DND-41 (cell line): ENCODE measurements at places on chromosomes 7 and 10.

DNA sequence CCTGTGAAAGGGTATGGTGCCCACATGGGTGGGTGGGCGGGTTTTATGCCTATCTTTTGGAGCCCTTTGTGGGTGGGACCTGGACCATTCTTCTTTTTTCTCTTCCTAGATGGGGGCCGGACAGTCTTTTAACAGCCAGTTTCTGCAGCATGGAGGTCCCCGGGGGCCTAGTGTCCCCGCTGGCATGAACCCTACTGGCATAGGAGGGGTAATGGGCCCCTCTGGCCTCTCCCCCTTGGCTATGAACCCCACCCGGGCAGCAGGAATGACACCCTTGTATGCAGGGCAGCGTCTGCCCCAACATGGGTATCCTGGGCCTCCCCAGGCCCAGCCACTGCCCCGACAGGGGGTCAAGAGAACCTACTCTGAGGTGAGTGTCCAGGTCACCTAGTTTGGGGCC lies 9.1 kb downstream of the ZMIZ2 start:
- DNase-seq = no peak

DNA sequence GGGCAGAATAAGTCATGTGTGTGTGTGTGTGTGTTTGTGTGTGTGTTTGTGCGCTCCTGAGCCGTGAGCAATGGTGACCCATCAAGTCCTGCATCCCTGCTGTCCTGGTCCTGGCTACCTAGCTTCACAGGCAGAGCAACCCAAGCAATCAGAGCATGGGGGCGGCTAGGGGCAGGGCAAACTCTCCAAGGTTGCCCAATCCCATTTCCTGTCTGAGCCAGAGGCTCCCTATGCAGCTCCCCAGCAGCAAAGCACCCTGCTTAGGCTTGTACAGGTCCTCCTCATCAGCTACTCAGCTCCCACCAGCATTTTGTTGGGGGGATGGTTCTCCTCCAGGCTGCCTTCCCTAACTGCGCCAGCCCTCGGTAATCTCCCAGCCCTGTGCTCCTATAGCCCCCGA lies 31.1 kb upstream of the CRHR2 start:
- DNase-seq = no peak

DNA sequence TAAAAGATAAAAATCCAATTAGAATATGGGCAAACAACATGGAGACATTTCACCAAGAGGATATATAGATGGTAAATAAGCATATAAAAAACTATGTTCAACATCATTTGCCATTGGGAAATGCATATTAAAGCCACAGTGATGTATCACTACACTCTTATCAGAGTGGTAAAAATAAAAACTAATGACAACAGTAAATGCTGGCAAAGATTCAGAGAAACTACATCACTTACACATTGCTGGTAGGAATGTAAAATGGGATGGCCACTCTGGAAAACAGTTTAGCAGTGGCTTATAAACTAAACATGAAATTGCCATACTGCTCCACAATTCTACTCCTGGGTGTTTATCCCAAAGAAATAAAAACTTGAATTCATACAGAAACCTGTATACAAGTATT lies 59.2 kb downstream of the CROT start:
- DNase-seq = no peak

DNA sequence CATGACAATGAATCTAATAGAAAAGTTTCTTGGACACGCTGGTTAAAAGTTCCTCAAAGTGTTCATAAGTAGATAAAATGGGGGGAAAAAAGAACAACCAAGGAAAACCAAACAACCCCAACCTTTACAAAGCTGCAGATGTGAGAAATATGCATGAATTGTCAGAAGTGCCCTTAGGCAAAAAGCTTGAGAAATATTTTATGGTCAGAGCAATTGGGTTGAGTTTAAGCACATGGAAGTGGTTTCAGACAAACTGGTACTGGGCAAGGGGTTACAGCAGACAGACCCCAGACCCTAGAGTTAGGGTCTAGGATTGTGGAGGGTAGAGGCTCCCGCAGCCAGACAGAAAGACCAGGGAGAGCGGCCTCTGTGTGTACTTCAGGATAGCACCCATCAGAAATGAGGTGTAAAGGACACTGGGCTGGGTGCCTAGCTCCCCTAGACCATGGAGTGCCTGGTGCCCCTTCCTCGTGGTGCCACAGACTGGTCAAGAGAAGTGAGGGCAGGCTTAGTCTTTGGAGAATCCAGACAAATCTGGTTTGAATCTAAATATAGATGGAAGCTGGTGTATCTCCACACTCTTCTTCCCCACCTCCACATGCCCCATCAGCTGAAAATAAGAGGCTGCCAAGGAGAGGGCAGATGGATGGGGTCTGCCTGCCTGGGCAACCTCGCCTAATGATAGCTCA lies 37.3 kb downstream of the PNLIPRP2 start:
- no peak for DNase-seq

DNA sequence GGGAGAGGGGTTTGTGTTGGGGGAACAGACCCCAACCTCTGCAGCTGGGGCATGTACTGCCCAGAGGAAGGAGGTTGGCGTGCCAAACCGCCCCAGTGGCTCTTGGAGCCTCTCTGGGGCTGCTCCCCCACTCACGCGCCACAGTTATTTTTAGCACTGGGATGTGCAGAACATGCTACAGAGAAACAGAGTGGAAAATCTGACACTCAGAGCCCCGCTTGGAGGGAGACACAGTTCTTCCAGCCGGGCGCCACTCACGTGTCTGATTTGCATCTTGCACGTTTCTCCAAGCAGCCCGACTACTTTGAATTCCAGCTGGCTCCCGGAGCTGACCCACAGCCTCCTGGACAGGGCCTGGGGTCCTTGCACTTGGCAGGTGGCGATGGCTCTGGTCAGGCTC lies 182.0 kb downstream of the RPS24 start:
- DNase-seq = no peak

DNA sequence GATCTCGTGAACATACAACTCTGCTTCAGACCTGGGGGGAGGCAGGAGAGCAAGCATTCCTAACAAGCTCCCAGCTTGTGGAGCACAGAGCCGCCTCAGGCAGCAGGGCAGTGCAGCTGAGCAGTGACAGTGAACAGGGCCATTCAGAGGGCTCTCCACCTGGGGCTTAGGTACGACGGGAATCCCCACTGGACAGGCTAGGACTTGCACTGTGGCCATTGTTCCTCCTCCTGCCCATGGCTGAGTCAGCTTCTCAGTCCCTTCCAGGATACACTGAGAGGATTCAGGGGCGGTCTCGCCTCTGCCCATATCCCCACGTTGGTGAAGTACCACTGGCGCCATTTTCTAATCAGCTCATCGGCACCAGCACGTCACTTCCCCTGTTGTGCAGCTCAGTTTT lies 71.1 kb downstream of the FIGNL1 start:
- DNase-seq = no peak

GRCh38 chr7:88771417-88771816 lies 11.9 kb downstream of the ZNF804B start:
- no peak for DNase-seq

DNA sequence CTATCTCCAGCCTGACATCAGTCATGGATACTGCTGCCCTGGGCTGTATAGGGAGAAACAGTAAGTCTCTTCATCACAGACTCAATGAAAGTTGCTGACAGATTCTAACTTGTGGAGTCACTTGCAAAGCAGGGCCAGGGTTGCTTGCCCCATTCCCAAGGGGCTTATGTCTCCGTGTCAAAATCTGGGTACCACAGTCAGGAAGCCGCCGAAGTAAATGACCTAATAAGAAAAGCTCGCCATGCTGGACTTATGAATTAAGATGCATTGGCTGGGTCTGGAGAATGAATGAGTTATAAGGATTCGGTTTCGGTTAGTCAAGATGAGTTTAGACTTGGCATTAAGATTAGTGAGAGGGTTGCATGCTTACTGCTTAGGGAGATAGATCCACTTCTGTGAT lies 10.8 kb upstream of the OR6V1 start:
- no peak for DNase-seq

DNA sequence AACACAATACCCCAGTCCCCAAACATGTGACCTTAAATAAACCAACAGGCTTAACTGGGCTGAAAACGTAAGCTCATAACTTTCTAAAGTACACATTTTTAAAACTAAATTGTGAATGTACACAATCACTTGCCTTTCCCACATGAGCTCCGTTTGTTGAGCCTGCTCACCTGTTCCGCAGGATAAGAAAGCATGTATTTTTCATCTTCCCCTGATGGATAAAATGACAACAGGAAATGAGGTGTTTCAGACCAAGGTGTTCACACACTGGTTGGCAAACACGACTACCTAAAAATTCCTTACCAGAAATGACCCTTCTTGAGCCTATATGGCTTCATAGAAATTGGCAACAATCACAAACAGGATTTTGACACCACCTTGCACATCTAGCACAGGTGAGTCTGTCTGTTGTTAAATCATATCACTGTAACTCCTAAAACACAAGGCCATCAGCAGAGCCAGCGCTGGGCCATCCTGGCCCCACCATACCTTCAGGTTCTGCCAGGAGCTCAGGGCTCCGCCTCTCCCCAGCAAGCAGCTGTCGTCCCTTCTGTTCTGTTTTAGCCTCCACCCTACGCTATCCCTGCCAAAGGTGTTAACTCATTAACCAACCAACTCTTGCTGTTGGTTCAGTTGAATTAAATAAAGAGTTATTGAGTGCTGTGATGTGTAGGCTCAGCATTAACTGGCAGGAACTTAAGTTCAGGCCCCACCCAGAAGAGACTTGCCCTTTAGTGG lies 73.6 kb upstream of the RNF32 start:
- no peak for DNase-seq

DNA sequence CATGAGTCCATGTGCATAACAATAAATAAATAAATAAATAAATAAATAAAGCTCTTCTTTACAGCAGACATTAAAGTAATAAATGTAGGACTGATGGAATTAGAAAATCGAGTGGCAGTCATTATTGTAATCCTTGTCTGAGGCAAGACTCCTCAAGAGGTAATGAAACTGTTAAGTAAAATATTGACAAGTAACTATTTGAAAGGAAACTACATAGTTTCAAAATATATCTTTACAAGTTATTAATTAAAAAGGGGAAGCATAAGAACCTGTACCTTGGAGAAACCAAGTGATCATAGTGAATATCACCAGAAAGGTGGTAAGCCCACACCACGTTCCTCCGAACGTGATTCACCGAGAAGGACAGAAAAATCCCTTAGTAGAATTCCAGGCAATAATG lies 285.6 kb upstream of the SORCS1 start:
- DNase-seq = no peak

GRCh38 chr7:108002726-108003598 lies at the start of gene LAMB1:
TSS of gene LAMB1 (minus strand) at chr7:108003161. CDS start at chr7:108002885, 276 bp downstream.
- no peak for DNase-seq

DNA sequence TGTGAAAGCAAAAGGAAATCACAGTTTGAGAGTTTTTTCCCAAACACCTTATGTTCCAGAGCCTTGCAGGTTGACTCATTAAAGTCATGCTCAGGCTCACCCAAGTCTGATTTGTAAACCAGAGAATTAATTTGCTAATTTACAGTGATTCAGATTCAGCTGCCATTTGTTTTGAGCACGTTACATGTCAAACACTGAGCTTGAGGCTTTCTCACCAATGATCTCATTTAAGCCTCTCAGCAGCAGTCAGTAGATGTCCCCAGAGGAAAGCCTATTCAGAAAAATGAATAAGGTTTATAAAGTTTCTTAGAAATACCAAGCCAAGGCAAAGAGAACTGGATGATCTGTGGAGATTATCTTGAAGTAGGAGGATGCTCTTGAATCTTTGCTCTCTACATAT lies 420.4 kb downstream of the HTR7 start:
- no peak for DNase-seq

DNA sequence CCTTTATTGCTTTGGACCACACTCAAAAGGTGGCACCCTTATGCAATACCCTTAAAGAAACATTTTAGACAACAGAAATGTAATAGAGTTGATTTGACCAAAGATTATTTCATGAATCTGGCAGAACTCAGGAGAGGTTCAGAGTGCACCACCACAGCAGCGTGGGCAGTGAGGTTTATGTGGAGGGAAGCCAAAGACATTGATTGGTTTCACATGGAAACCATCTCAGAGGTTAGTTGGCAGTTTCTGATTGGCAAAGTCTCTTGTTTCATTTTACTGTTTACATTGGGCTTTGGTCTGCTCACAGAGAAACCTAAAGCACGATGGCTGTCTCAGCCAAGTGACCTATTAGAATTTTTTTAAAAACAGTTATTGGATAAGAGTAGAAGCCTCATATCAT lies 101.3 kb downstream of the SDHAF3 start:
- DNase-seq = no peak

DNA sequence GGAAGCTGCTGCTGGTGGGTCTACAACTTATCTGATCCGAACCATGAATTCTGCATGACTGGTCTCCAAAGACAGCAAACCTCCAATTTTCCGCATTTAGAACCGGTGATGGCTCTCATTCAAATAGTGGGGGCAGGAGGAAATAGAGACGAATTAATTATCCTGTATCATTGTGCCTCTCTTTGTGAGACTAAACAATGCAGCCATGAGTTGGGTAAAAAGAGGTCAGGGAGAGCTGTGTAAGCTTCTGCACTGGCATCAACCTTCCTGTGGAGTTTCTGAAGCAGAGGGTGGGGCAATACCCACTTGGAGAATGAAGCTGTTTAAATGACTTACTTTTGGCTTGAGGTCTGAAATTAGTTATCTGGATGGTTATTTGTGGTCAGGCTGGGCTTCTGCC lies 266.4 kb downstream of the SORCS3 start:
- DNase-seq = no peak
